Left ventricle myocardium inferior (tissue), 1 donor: ENCODE measurements at places on chromosomes 3 and 15. TPM values are rescaled to one million over a fixed set of nuclear protein-coding genes. Genes with fewer than 3 reads are reported as not detected.

The MST1 gene
- 5.4 TPM for total RNA-seq

The SI gene
- total RNA-seq, result not detected

The C2CD4A gene
- not detected for total RNA-seq

The THBS1 gene
- total RNA-seq, result 47.4 TPM

The SLC28A1 gene
- 0.91 TPM for total RNA-seq

The GOLGA6C gene
- total RNA-seq, result not detected

DNA sequence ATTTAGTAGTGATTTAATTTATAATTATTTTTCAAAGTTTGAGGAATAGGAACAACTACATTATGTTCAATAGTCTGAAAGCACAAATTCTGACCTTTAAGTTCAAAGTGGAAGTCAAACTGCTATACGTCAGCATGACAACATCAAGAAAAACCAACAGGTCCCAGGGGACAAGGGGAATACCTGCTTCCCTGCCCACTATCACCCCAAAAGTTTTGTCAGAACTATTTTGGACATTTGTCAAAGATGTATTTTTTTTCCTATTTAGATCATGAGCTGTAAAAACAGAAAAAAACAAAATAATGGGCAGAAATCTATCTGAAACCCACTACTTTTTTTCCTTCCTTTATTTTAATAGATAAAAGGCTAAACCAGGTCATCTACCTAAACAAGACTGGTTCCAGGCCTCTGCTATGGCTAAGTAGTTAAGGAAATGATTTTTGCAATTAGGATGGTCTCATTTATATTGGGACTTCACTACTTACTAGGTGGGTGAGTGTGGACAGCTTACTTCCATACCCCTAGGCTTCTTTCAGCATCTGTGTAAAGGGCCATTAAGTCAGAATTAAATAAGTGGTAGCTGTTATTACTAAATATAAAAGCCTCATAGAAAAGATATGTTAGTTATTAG, 746.3 kb downstream of the FHIT start:
- no peak for DNase-seq

DNA sequence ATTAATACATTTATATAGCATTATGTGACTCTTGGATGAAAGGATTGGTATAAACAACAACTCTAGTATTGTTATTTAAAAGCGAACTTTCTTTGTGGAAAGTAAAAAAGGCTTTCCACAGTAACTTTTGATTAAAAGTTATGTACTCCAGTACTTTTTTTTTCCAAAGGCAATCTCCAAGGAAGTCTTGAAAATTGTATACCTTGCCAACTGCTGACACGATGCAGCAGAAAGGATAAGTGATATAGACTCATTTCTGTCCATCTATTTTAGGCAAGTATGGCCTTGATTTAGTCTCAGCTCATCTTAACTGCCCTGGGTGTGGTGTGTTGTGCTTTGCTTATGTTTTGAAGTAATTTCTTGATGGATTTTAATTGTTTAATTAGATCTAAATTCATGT, 79.7 kb downstream of the OTOL1 start:
- no peak for DNase-seq

GRCh38 chr3:194688200-194688740, 2.6 kb downstream of the FAM43A start:
- peak; percentile 56 for DNase-seq

DNA sequence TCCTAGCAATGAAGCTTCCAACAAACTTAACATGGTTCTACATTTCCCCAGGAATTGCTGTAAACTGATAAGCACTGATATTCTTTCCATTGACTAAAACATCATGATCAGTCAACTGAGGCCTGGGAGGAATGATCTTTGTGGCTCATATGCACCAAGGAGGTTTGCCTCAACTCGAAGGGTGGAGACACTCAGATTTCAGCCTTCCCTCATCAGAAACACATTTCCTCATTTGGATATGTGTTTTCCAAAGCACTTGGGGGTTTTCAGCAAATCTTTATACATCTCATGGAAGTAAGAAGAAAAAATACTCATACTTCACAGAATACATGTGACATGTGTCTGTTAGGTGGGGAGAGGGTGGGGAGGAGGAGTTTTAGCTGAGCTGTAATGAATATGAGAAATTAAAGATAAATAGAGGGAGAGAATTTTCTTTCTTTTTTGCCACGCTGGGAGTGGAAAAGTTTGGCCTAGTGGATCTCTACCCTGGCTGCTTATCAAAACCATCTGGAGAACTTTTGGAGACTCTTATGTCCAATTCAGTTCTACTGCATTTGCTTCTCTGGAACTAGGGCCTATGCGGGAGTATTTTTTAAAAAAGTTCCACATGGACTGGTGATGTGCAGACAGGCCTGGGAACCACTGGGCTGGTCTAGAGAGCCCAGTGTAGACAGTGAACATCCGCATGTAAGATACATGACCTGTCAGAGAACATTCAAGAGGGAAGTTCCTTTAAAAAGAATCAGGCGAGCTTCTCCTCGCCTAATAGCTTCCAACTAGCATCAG, 301.0 kb upstream of the ICE2 start:
- DNase-seq, result no peak

GRCh38 chr3:88151358-88151757, 1.6 kb downstream of the C3orf38 start:
- DNase-seq, result no peak

DNA sequence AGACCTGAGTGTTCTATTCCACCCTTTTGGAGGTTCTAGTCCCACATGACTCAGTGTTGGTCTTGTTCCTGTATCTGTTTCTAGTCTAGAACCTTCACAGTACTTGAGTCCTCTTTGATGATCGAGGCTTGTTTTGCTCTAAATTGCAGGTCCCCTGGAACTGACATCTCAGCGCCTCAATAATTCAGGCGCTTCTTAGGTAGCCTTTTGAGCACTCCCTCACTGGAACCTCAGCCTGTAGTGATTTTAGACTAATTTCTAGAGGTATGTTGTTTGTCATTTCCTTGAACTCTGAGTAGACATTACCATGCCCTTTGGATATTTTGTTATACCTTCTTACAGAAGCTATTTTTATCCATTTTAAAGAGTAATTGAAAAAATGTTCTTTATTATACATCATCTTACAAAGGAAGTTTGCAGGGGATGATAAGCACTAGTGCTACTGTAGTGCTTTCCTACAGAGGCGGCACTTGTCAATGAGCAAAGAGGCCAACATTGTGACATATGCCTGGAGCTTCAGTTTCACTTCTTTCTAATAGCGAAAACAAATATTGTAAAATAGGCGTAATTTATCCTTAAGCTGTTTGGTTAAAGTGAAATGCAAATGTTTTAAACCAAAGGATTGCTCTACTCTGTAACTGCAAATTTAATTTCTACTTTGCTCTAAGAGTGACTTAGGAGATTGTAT, 75.7 kb downstream of the EFL1 start:
- DNase-seq, result no peak

- peak; percentile 98 for DNase-seq
Observed at GRCh38 chr3:49929291-49930167, at the start of gene MON1A. TSS of gene MON1A (minus strand) at chr3:49929811. CDS start at chr3:49913346, 16,465 bp downstream.

GRCh38 chr15:77013776-77014131, 18.8 kb downstream of the PSTPIP1 start:
- DNase-seq, result no peak

DNA sequence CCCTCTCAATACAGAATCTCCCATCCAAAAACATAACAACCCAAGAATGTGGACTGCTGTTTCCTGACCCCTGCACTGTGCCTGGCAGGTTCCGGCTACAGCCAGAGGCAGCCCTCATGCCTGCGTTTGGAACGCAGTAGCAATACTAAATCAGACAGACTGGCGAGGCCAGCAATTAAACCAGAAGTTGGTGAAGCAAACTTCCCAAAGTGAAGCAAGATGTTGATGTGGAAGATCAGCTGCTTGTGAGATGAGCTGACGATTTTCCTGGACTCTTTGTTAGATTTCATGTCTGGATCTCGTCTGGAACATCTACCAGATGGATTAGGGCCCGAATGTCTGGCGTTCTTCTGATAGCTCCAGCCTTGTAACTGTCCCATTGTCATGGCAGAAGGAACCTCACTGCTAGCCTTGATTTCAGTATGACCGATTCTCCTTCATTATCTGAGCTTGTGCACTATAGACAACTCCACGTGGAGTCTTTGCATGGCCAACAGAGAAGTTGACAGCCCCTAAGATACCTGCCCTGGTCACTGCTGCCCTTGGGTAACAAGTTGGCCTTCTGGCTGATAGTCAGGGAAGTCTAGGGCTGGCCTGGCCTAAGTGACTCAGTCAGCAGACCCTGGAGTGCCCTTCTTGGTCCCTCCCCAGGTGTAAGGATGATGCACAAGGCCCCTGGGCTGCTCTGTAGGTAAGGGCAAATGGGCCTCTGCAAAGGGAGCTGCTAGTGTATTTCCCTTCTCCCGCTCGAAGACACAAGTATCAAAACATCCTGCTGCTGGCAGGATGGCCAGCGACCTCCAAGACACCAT, 126.5 kb downstream of the ADAMTS17 start:
- no peak for DNase-seq

GRCh38 chr3:45106874-45107273, 39.3 kb downstream of the CDCP1 start:
- DNase-seq, result no peak
